H9 (cell line): ENCODE measurements at places on chromosomes 3 and 15.

- DNase-seq, result no peak
Measured at GRCh38 chr3:18097989-18098388, 327.1 kb downstream of the SATB1 start.

GRCh38 chr3:120196333-120196732, 88.7 kb downstream of the GPR156 start:
- no peak for DNase-seq

GRCh38 chr15:75994220-75994619, 18.0 kb downstream of the NRG4 start:
- DNase-seq, result no peak

- no peak for DNase-seq
Measured at GRCh38 chr3:169403855-169404519, 259.5 kb downstream of the MECOM start.

DNA sequence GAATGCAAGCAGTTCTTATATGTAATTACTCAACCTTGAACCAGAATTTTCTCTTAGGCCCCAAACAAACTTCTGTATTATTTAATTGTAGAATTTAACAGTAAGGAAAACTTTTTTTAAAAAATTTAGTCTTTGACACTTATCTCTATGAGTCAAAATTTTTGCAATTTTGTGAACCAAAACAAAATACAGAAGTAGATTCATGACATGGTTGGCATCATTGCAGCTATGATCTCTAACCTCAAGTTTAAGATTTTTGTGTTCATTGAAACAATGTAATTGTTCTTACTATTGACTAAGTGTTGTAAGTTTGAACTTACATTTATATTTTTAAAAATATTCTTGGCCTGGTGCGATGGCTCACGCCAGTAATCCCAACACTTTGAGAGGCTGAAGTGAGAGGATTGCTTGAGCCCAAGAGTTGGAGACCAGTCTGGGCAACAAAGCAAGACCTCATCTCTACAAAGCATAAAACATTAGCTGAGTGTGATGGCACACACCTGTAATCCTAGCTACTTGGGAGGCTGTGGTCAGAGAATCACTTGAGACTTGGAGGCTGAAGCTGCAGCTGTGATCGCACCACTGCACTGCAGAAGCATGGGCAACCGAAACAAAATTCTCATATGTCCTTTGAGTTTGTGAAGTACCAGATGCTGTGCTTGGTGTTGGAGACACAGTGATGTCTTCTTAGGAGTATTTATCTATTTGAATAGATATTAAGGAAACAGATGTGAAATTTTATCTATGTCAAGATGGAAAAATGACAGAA, 39.7 kb downstream of the STT3B start:
- DNase-seq, result no peak

DNA sequence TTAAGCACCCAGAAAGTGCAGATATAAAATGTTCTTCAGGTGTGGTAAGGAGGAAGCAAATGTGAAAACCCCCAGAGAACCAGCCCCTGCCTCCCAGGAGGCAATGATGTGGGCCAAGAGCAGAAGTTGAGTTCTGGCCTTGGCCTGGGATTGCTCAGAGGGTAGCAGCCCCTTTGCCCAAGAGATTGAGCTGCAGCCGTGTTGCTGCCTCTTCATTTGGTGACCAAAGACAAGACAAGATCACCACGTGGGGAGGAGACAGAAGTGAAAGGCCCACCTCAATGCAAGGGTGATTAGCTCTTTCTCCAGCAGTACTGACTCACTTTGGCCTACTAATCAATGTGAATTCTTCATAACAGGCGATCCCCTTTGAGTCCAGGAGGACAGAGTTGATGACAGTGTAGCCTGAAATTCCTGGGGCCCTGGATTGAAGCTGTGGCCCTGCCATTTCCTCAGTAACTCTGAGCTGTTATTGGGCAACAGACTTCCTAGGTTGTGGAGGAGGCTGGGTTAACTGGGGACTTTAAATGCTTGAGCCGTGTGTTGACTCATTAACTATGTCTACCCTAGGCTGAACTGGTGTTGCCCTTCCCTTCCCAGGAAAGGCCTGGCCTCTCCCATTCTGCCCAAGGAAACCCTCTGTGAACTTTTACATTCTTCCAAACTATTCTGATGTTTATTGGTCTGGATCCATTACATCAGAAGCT, 86.5 kb downstream of the ST6GAL1 start:
- DNase-seq, result no peak

- DNase-seq, result no peak
Measured at GRCh38 chr3:125003369-125003853, 52.4 kb downstream of the HEG1 start.

DNA sequence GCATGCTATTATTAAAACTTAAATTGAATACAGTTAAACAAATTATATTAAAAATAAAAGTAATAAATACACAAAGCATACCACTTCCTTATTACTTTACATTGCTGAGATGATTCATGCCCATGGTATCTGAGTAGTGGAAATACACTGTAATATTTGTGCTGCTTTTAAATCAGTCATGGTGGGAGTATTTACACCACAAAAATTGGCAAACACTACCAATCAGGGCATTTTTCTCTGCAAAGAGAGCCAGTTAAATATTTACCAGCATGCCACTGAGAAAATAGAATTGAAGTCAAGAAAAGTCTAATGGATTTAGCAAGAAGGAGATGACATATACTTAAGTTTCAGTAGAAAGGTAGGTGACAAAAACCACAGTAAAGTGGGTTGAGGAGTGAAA, 19.6 kb downstream of the PPARG start:
- DNase-seq, result no peak

GRCh38 chr3:48748754-48749153, 31.7 kb upstream of the IP6K2 start:
- DNase-seq, result no peak

DNA sequence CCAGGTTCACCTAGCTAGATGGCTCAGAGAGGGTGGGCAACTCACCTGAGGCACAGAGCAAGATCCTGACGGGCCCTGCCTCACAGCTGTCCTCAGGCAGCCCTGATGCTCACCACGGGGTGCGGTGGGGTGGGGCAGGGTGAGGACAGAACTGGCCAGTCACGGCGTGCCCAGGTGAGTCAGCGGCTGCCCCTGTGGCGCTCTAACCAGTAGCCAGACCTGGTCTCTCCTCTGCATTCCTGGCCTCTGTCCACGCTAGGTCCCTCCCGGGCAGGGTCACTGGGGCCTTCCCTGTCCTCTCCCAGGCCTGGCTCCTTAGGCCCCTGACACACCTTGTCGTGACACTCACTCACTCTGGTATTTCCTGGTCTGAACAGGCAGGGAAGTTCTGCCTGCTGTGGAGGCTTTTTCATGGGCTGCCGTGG, 901 bp downstream of the ALS2CL start:
- peak; percentile 81 for DNase-seq

- peak; percentile 35 for DNase-seq
Measured at GRCh38 chr3:47108546-47108945, 55.4 kb downstream of the SETD2 start.

GRCh38 chr15:58748040-58748851, 1.3 kb downstream of the ADAM10 start:
- no peak for DNase-seq

- DNase-seq, result peak; percentile 100
Measured at GRCh38 chr15:97960364-97961066, at the start of gene ARRDC4. TSS of gene ARRDC4 (plus strand) at chr15:97960703. CDS start at chr15:97960862, 159 bp downstream.

GRCh38 chr3:38454884-38455638, 1.4 kb downstream of the ACVR2B start:
- DNase-seq, result peak; percentile 89

DNA sequence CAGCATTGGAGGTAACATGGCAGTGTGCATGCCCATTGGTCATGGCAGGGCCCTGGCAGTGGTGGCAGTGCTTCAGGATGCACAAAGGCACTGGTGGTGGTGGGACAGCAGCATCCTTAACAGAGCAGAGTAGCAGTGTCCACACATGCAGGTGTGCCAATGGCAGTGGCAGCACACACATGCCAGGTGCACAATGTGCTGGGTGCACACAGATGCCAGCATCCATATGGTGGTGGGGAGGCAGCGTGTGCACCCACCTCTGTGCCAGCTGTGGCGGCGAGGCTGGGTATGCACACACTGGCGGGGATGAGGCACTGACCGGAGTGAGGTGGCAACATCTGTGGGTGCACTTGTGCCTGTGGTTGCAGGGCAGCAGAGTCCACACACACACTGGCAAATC, 150.6 kb downstream of the SI start:
- DNase-seq, result no peak

GRCh38 chr15:76075046-76075445, 15.3 kb downstream of the TMEM266 start:
- no peak for DNase-seq
